Stimulated activated CD4-positive, alpha-beta T cell treated with anti-CD3 and anti-CD28 coated beads, Interleukin-12 subunit alpha, Interleukin-12 subunit beta, amount 100 ng/mL, for 48 hours (primary cell): ENCODE measurements at places on chromosomes 11 and 22.

DNA sequence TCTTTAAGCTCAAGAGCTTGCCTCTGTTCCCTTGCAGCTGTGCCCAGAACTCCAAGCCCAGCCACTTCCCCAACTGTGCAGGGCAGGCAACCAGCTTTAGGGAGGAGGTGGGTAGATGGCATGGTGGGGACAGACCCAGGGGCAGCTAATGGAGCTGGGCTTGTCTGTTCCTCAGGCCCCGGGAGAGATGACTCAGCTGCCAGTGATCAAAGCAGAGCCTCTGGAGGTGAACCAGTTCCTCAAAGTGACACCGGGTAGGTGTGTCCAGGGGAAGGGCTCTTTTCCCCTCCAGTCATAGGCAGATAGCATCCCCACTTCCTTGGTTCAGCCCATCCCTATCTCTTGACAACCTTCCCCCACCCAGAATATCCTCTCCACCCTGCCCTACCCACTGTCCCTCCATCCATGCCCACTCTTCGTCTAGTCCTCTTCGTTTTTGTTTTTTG, 32.4 kb downstream of the CREB3L1 start:
- DNase-seq = no peak

DNA sequence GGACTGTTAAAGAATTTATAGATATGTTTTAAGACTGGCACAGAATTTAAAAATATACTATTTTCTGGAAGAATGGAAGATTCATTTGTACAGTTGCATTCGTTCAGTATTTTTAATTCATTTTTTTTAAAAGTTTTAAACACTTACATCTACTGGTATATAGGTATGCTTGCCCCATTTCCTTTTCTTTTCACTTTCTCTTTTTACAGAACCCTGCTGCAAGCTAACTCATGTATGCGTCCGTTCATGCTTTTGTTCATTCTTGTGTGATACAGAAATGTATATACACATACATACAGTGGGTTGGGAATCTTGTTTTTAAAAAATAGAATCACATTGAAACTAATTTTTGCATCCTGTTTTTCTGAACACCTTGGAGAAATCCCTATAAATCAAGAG, 31.0 kb downstream of the PACS1 start:
- no peak for DNase-seq

DNA sequence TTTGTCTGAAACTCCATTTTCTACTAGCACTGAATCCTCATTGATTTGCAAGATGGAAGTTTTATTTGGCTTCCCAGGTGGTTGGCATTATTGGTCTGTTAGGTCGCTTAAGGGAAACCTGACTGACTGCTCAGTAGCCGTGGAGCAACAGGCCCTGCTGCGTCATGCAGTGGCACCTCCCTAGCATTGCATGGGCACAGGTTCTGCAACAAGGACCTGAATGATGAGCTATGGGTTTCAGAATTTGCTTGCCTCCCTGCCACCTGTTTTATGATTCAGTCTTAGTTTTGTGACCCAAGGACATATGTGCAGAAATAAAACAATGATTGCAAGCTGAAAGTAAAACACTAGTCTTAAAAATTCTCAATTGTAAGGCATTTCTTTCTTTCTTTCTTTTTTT, 128.5 kb downstream of the SLC1A2 start:
- DNase-seq = no peak

- peak; percentile 68 for DNase-seq
These were observed at the start of gene NAV2 for GRCh38 chr11:19712281-19713195. Gene NAV2 (plus strand): TSS chr11:19712837. CDS start chr11:19713696, 859 bp downstream.

DNA sequence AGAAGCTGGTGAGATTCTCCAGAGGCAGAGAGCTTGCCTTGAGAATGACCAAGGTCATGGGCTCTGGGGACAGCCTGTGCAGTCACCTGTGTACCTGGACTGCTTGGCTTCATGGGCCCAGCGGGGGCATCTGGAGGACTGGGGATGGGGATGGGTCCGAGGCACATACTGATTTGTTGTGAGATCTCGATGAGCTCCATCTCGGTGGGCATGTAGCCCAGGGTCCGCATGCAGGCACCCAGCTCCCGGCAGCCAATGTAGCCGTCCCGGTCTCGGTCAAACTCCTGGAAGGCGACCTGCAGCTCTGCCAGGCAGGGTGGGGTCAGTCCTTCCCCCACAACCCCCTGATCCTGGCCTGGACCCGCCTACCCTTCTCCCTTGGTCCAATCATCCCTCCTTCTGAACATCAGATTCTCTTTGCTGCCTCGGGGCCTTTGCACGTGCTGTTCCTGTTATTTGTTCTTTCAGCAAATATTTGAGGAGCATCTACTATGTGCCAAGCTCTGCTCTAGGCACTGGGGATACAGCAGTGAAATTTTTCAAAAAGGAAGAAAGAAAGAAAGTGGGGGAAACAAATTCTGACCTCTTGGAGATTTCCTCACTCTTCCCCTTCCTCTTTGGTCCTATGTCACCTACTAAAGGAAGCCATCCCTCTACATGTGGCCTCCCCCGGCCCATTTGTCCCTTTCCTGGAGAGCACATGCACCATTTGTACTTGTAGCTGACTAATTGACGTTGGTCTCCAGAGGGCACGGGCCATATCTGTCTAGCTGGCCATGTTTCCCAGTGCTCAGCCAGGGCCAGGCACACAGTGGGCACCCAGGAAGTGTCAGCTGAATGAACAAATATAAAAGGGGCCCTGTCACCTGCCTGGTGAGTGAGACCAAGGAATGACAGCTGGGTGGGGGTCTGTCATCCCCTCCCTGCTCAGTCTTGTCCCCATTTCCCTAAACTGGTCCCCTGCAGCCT, 2.1 kb downstream of the CABP2 start:
- no peak for DNase-seq

DNA sequence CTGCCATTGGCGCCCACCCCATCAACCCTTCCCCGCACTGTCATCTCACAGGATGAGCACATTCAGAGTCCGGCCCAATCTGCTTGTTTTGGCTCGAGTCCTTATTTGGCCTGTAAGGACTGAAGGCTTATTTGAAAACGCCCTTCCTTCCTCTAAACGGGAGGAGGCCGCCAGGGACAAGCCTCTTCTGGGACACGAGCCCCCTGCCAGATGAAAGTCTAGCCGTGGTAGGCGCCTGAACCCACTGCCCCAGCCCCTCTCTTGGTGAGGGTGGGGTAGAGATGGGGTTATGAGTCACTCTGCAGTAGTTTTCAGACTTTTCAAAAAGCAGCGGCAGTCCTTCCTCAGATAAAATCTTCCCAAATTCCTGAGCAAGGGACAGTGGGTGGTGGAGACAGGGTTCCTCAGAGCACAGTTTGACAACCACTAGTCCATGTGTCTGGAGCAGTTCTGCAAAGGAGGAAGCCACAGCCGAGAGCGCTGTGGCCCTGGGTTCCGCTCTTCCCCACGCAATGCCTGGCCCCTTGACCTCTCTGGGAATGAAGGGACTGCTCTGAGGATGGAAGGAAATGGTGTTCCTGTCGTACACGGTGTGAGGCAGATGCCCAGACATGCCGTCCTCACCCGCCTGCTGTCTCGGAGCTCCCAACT, 57.0 kb downstream of the MYH9 start:
- DNase-seq = no peak

DNA sequence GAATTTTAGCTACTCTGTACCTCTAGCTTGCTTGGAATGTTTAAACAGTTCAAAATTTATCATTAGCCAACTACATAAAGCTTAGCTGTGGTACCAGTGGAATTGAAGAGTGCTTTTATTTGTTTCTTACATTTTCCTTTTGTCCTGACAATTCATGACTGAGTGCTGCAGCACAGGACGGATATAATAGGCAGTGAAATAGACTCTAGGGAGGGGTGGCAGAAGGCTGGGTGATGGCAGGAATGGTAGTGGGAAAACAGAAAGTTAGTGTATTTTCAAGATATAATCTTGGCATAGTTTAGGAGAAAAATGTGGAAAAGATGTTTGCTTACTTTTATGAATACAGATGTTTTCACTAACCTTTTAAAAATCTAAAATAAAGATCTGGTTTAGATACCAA, 31.1 kb upstream of the ARHGAP32 start:
- no peak for DNase-seq

DNA sequence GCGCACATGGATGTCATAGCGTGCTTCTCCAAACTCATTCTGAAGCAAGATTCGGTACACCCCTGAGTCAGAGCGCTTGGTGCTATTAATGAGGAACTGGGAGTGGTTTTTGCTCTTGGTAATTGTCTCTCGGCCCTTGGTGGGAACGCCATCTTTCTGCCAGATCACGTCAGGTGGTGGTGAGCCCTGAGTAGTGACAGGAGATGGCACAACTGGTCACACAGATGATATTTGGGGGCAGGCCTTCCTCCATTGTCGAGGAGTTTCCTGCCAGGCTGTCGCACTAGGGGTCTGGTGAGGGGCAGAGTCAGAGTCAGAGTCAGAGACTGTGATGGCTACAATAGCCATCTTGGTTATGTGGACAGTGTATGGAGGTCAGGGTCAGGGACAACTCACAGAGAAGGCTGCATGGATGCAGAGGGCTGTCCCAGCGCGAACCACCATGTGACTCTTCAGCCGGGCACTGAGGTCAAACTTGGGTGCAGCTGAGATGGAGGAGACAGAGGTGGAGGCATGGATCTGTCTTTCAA, 9.3 kb downstream of the TMEM86A start:
- no peak for DNase-seq

DNA sequence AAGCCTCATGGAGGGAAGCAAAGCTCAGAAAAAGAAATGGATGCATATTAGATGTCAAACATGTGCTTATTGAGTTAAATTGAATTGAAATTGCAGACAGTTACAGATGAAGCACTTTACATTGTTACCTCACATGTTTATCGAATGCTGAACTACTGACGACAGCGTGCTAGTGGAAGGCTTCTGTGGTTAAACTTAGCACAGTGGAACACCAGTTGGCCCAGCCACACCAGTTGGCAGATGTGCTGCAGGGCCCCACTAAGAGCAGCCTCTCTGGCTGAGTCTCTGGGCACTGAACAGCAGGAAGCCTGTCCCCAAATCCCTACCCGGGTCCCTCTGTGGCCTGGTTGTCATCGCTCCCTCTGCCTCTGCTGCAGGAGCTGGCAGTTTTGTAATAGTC, 242.1 kb downstream of the NTM start:
- no peak for DNase-seq

GRCh38 chr11:34639545-34639944, 18.7 kb downstream of the EHF start:
- no peak for DNase-seq

GRCh38 chr22:27637604-27638003, 164.0 kb downstream of the MN1 start:
- no peak for DNase-seq

- DNase-seq = no peak
These were observed 32.2 kb downstream of the CSNK2A3 start for GRCh38 chr11:11320825-11321224.

GRCh38 chr11:78714539-78714938, 139.9 kb upstream of the NARS2 start:
- DNase-seq = no peak

DNA sequence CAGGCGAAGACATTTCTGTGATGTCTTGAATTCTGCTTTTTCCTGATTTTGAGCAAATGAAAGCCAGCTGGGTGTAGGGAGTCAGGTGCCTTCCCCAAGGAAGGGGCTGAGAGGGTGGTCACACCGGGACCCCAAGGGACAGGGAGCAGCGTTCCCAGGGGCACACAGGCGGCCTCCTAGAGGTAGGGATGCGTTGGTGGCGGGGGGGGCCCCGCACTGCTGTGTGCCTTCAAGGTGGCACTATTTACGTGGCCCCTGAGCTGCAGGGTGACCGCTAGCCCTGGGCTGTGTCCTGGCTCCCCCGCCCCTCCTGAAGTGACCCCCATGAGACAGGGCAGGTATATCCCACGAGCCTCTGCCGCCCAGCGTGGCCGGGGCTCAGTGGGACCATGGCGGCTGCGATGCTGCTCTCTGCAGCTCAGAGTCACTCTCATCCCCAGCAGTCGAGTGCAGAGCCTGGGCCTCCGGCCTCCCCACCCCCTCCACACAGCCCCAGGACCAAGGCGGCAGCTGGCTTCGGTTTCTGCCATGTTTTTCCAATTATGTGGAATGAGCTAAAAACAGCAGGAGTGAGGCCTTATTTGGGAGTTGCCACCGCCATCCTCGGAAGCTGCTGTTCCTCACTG, 60.9 kb downstream of the LRP5 start:
- no peak for DNase-seq

DNA sequence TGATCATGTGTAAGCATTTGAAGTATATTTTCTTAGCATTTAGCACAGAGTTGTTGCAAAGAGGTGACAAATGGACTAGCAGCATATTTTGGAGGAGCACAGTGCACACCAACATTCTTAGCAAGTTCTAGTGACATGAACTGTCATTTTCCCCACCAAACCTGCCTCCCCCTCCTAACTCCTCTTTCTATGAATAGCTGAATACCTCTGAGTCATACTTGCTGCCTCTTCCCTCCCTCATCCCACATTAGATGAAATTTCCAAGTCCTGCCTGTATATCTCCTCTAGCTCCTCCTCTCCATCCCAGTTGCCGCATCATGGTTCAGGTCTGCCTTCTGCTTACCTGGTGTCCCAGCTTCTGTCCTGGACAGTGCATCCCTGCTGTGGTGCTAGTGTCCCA, 7.2 kb downstream of the OSBP2 start:
- no peak for DNase-seq

GRCh38 chr11:11843642-11844041, 1.9 kb downstream of the USP47 start:
- DNase-seq = no peak

DNA sequence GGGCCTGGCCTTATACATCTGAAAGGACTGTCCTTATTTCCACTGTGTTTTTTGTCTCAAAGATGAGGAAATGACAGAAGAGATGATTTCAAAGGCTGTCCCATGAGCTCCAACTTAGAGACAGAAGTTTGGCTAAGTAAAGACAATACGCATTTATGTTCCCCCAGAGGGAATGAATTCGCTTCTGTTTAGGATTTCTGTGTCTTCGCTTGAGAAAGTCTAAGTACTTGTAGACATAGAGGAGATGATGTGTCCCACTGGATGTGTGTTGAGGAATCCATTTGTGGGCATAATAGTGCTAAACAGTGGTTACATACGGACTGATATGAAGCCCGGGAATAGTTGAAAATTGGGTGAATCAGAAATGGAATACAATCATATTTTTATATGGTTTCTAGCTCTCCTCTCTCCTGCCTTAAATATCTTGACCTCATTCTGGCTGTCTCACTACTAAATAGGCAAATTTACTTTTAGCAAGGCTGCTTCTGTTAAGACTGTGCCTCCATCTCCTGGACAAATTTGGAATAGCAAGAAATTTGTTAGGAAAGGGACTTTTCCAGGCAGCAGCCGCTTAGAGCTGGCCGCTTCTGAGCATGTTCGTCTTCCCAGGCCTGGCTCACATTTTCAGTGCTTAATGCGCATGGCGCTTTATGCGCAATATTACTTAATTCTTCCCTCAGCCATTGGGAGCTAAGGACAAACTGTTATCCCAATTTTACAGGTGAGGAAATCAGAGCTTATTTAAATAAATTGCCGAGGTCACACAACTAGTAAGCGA, 1.9 kb upstream of the PEX26 start:
- peak; percentile 72 for DNase-seq

GRCh38 chr22:25008666-25009065, 56.1 kb downstream of the KIAA1671 start:
- DNase-seq = no peak
